Smooth muscle cell of trachea (primary cell): ENCODE measurements at places on chromosomes 3 and 15. TPM values are rescaled to one million over a fixed set of nuclear protein-coding genes. Genes with fewer than 3 reads are reported as not detected.

The SOX14 gene
- total RNA-seq = not detected in 2 replicates

The JAGN1 gene
- total RNA-seq = 32.4 and 35.1 TPM in 2 replicates

The CEP19 gene
- total RNA-seq = 2.3 and 2.8 TPM in 2 replicates

The BCHE gene
- total RNA-seq = 5.8 and 11.1 TPM in 2 replicates

The DLEC1 gene
- under 0.01 TPM in 1 of 2 replicates, not detected in the other for total RNA-seq
